ENCODE measurements at places on chromosomes 16 and 17.
A peak's percentile ranks its signal among the peaks of the same experiment; 100 is the strongest.

DNA sequence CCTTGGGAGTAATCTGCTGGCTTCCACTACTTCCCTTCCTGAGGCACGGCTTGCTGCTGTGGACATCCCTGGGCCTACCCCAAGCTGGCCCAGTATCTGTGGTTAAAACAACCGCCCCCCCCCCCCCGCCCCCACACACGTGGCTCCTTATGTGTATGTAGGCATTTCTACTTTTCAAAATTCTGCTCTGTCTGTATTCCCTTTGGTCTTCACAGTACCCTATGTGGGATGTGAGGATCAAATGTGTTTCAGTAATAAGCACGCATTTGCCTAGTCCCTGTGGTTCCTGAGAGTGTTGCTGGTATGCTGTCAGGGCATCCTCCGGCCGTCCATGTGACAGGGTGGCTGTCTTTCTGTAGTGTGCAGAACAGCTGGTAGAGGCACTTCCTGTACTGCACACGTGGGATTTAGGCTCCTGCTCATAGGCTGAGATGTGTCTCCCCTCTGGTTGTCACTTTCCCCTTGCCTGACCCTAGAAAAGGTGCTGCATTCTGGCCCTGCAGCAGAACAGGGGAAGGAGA, 2.2 kb downstream of the NT5M start:
- no peaks in the 10 kb centered on the region for H3K27me3 ChIP-seq
- H3K4me1 ChIP-seq = peaks cover 32% of the 10 kb centered on the region
- peak overlapping the region; percentile 91 for H3K27ac ChIP-seq

GRCh38 chr17:81665205-81666091, 957 bp downstream of the OXLD1 start:
- peak; percentile 75 for DNase-seq
- peak overlapping the region; percentile 94 for H3K27ac ChIP-seq
- H3K4me3 ChIP-seq = peak overlapping the region; percentile 89
- no peaks in the 10 kb centered on the region for H3K27me3 ChIP-seq
- H3K4me1 ChIP-seq = peaks cover 59% of the 10 kb centered on the region

- H3K27me3 ChIP-seq = peaks cover 3% of the 10 kb centered on the region
- no peak overlapping the region for H3K4me3 ChIP-seq
- H3K4me1 ChIP-seq = peaks cover 10% of the 10 kb centered on the region
- DNase-seq = no peak
Measured at GRCh38 chr16:77866752-77867151, 78.4 kb downstream of the VAT1L start.

- peaks cover 10% of the 10 kb centered on the region for H3K36me3 ChIP-seq
- peak overlapping the region; percentile 91 for H3K4me3 ChIP-seq
- no peaks in the 10 kb centered on the region for H3K27me3 ChIP-seq
- H3K27ac ChIP-seq = peak overlapping the region; percentile 89
Measured at GRCh38 chr16:53503991-53504663, 1.1 kb upstream of the AKTIP start.

DNA sequence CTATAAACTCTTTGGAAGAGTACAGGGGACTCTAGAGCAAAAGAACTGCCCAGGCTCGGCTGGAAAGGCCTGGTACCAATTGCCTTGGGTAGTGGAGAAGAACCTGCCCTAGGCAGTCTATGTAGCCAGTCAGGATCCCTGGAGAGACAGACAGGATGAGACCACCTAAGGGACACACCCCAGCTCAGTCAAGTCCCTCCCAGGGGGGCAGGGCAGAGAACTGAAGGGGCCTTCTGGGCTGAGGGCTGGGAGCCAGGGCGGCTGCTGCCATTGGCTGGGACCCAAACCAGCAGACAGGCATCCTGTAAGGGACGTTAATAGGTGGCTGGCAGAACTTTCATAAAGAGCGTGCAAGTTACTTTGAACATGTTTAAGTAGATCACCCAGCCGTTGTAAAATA, 12.8 kb upstream of the SLC38A8 start:
- no peak overlapping the region for H3K27ac ChIP-seq
- H3K36me3 ChIP-seq = peaks cover 23% of the 10 kb centered on the region
- H3K4me3 ChIP-seq = no peak overlapping the region
- no peaks in the 10 kb centered on the region for H3K27me3 ChIP-seq
- no peaks in the 10 kb centered on the region for H3K4me1 ChIP-seq

DNA sequence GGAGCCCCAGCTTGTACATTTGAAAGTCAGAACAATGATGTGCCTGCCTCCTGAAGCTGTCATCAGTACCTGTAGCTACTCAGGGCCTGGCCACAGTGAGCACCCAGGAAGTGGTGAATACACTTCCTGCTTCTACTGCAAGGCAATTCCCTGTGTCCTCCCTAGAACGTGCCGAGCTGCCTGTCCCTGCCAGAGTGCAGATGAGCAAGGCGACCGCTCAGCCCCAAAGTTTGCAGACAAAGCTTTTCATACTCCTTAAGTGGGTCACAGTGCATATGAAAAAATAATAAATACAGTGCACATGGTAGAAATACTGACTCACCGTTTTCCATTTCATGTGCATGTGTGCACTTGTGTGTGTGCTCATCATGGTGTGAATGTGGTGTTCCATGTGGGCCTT, 77.3 kb downstream of the MPRIP start:
- H3K36me3 ChIP-seq = no peaks in the 10 kb centered on the region
- peaks cover 77% of the 10 kb centered on the region for H3K4me1 ChIP-seq
- H3K4me3 ChIP-seq = no peak overlapping the region
- no peaks in the 10 kb centered on the region for H3K27me3 ChIP-seq
- DNase-seq = peak; percentile 86
- peak overlapping the region; percentile 87 for H3K27ac ChIP-seq

DNA sequence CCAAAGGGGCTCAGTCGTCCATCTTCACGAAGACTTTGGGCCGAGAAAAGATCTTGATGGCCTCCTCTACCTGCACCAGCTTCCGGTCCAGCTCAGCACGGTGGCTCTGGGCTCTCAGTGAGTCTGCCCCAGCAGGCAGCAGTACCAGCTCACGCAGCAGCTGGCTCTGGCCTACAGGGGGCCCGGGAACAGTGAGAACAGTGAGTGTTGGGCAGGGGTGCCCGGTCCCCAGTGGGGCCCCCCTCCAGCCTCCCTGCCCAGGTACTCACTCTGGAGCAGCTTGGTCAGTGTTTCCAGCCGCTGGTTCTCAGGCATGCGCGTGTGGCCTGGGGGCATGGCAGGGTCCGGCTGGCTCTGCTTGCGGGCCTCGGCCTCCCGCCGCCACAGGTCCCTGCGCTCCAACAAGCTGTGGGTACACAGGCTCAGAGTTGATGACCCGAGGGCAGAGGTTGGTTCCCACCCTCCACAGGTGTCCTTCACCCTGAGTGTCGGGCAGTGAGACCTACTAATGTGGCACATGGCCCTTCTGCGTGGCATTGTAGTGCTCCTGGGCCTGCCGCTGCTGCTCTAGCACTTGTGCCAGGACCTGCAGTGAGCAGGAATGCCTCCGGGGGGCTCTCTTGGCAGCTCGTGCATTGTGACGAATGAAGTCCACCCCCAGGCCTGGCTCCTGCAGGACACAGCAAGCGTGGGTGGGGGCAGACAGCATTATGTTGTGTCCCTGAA, 2.6 kb downstream of the PARD6A start:
- H3K4me1 ChIP-seq = peaks cover 31% of the 10 kb centered on the region
- no peak overlapping the region for H3K27ac ChIP-seq
- DNase-seq = no peak
- H3K36me3 ChIP-seq = no peaks in the 10 kb centered on the region
- no peak overlapping the region for H3K4me3 ChIP-seq

- H3K27me3 ChIP-seq = peaks cover 15% of the 10 kb centered on the region
- no peak for DNase-seq
- no peaks in the 10 kb centered on the region for H3K4me1 ChIP-seq
- H3K36me3 ChIP-seq = no peaks in the 10 kb centered on the region
Measured at GRCh38 chr17:68641276-68642117, 40.3 kb upstream of the FAM20A start.

DNA sequence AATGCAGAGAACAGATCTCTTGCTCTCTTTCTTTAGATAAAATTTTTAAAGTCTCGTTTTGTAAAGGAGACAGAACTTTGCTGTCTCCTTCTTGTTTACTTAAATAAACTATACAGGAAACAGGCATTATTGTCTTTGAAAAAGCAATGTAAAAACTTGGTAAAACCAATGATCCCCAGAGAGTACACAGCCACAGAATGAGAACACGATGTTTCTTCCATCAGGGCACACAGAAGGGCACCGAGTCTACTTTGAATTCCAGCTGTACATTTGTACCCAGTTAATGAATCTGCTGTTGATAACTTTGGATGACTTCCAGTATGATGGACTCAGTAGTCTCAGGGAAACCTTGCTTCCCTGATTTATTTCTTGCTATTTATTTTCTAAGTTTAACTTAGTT, 8.1 kb upstream of the TMEM100 start:
- no peaks in the 10 kb centered on the region for H3K36me3 ChIP-seq
- H3K4me1 ChIP-seq = peaks cover 13% of the 10 kb centered on the region
- no peak overlapping the region for H3K27ac ChIP-seq
- H3K27me3 ChIP-seq = peaks cover 66% of the 10 kb centered on the region
- H3K4me3 ChIP-seq = no peak overlapping the region

DNA sequence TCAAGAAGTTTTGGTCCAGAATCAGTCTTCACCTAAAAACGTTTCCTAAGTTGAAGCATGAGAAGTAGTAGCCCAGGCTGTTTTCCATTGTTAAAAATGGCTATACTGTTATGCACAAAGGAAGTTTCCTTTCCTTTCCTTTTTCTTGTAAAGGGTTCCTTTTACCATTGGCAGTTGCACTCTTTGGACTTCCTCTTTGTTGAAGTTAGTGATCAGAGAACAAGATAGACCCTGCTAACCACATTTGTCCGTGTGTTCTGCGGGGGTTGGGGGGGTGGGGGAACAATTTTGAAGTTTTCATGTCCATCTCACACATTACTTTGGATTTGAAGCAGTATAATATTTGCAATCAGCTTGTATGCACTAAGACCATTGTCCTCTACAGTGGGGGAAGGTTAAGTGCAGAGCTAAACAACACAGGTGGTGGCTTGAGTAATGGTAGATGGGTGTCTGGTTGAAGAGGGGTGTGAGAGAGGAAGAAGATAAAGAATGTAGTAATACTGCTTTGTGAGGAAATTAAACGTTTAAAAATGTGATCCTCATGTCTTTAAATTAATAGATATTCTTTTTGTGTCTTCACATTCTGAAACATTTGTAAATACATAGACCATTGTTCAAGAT, 1.4 kb downstream of the LPCAT2 start:
- no peaks in the 10 kb centered on the region for H3K36me3 ChIP-seq
- H3K4me3 ChIP-seq = no peak overlapping the region

DNA sequence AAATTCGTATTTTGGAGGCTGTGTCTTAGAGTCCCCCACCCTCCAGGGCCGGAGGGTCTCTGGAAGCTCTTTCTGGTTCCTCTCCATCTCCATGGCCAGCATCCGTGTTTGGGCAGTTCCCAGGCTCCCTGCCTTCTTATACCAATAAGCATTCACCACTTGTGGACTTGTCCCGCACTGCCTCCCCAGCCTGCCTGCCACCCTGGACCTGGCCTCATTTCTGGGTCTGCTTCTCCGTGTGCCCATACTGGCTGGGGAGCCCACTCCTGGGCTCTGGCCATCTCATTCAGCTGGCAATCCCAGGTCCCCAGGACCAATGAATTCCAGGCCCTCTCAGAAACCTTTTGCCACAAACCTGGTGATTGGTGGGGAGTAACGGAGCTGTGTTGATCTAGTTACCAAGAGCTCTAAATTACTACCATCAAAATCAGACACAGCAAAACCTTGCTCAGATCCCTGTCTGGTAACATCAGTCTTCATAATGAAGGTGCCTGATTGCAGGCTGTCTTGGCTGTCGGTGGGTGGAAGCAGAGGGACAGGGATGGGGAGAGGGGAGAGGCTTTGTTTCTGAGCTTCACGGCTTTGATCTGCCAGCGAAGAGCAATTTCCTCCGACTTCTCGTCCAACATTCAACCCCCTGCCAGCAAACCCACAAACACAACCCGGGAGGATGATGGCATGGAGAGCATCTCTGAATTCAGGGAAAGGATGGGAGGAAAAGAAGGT, 27.7 kb upstream of the CRHR1 start:
- H3K27me3 ChIP-seq = peaks cover 2% of the 10 kb centered on the region
- no peak for DNase-seq
- H3K4me3 ChIP-seq = no peak overlapping the region

GRCh38 chr17:66348584-66349165, 46.3 kb downstream of the PRKCA start:
- no peaks in the 10 kb centered on the region for H3K27me3 ChIP-seq
- H3K4me1 ChIP-seq = peaks cover 48% of the 10 kb centered on the region
- H3K36me3 ChIP-seq = peaks cover 6% of the 10 kb centered on the region
- peak overlapping the region; percentile 76 for H3K27ac ChIP-seq
- DNase-seq = no peak

GRCh38 chr17:47305302-47305923, 18.3 kb upstream of the EFCAB13 start:
- H3K4me3 ChIP-seq = no peak overlapping the region
- H3K4me1 ChIP-seq = peaks cover 18% of the 10 kb centered on the region
- H3K27ac ChIP-seq = no peak overlapping the region

- no peak for DNase-seq
- H3K4me1 ChIP-seq = peaks cover 63% of the 10 kb centered on the region
- H3K36me3 ChIP-seq = peaks cover 16% of the 10 kb centered on the region
- H3K4me3 ChIP-seq = no peak overlapping the region
Measured at GRCh38 chr17:82888583-82889495, 49.0 kb upstream of the ZNF750 start.

GRCh38 chr16:77231047-77231446, 31.8 kb downstream of the SYCE1L start:
- no peaks in the 10 kb centered on the region for H3K36me3 ChIP-seq
- peaks cover 23% of the 10 kb centered on the region for H3K27me3 ChIP-seq
- H3K4me1 ChIP-seq = peaks cover 1% of the 10 kb centered on the region
- no peak overlapping the region for H3K4me3 ChIP-seq
- no peak overlapping the region for H3K27ac ChIP-seq

DNA sequence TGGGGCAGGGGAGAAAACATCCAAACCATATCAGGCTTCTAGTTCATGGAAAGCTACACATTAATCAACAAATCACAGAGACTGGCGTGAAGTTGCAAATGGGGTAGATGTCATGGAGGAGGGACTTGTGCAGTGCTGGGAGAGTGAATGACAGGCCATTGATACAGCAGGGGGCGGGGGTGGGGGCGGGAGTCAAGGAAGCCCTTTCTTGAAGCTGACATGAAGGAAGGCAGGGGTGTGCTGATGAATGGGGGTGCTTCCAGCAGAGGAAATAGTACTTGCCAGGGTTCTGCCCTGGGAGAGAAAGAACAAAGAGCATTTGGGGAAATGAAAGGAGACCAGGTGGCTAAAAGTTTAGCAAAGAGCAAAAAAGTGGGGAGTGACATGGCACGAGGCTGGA, 269.9 kb downstream of the SHISA9 start:
- no peaks in the 10 kb centered on the region for H3K27me3 ChIP-seq
- H3K4me3 ChIP-seq = no peak overlapping the region
- no peak overlapping the region for H3K27ac ChIP-seq
- no peak for DNase-seq
- no peaks in the 10 kb centered on the region for H3K4me1 ChIP-seq

DNA sequence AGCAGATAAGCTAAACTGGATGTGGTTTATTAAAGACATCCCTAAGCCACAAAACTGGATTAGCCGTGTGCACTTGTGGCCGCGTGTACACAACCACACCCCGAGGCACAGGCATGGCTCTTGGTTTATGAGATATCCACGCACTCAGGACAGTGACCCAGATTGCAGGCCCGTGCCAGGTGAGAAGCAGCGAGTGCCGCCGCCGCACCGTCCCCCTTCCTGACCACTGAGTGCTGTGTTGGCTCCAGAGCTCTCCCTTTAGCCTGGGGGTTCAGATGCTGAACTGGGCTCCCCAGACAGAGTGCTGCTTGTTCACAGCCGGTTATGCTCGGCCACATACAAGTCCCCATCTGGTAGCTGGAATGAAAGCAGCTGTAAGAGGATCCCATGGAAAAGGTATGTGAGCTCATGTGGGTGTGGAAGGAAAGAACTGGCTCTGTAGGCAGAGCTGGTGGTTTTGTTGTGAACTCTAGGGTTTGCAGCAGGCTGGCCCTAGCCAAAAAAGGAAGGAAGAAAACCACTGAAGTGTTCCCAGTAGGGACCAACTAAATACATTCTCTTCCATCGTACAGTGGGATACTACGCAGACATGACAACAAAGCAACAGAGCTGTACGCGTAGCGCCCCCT, 29.5 kb downstream of the KNOP1 start:
- H3K36me3 ChIP-seq = peaks cover 42% of the 10 kb centered on the region
- H3K27me3 ChIP-seq = no peaks in the 10 kb centered on the region
- no peak overlapping the region for H3K27ac ChIP-seq
- H3K4me1 ChIP-seq = peaks cover 22% of the 10 kb centered on the region

Data from activated CD8-positive, alpha-beta memory T cell treated with anti-CD3 and anti-CD28 coated beads, Interleukin-2, amount 10 ng/mL, durations not matched to agents 7 days and 5 days (primary cell).